ENCODE measurements at places on chromosomes 5 and 9.

GRCh38 chr5:103389846-103390245, 131.3 kb downstream of the MACIR start:
- no peak for DNase-seq

- peak; percentile 56 for DNase-seq
Measured at GRCh38 chr9:114405294-114406034, 17.7 kb upstream of the AKNA start.

GRCh38 chr9:136858844-136859757, 7.0 kb downstream of the MAMDC4 start:
- no peak for DNase-seq

GRCh38 chr5:159031915-159032314, 67.8 kb downstream of the EBF1 start:
- DNase-seq = no peak

GRCh38 chr5:72166070-72166979, 59.0 kb downstream of the MAP1B start:
- no peak for DNase-seq

- DNase-seq = no peak
Measured at GRCh38 chr9:14133394-14133793, 180.5 kb downstream of the NFIB start.

DNA sequence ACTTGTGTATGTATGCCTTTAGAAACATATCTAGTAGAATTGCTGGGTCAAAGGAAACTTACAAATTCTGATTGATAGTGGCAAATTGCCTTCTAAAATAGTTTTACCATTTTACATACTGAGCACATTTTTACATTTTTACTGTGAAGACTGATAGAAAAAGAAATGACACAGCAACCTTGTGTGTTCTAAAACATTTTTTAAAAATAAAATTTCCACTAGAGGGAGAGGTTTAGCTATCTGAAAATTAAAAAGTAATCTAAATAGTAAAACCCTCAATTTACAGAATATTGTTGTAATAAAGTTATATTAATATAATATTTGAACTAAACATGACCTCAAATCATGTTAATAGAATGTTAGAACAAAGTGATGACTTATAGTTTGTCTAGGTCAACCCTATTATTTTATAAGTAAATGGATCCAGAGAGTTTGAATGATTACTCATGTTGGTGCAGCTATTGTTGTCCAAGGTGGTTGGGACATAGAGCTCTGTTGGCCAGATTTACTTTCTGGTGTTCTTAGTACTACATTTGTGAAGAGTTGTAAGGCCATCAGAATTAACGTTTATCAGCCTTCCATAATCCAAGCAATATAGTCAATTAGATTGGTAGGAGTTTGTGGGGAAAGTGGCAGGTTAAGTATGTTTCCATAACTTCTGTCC, 17.2 kb downstream of the CENPP start:
- no peak for DNase-seq

GRCh38 chr5:92769978-92770377, 811.0 kb downstream of the NR2F1-AS1 start:
- no peak for DNase-seq

DNA sequence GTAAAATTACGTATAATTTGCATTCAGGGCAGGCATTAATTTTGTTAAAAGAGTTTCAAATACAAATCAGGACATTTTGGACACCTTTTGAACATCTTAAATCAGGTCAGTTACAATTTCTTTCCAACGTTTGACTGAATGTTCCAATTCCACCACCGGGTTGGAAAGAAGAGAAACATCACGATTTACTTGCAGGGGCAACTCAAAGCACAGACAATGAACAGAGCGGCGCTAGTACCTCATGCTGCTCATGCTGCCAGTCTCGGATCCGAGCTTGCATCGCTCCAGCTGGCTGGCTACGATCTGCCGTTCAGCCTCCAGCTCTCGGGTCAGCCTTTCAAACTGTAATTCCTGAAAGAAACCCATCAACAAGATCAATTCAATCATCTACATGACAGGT, 339.5 kb downstream of the CTNND2 start:
- DNase-seq = no peak

DNA sequence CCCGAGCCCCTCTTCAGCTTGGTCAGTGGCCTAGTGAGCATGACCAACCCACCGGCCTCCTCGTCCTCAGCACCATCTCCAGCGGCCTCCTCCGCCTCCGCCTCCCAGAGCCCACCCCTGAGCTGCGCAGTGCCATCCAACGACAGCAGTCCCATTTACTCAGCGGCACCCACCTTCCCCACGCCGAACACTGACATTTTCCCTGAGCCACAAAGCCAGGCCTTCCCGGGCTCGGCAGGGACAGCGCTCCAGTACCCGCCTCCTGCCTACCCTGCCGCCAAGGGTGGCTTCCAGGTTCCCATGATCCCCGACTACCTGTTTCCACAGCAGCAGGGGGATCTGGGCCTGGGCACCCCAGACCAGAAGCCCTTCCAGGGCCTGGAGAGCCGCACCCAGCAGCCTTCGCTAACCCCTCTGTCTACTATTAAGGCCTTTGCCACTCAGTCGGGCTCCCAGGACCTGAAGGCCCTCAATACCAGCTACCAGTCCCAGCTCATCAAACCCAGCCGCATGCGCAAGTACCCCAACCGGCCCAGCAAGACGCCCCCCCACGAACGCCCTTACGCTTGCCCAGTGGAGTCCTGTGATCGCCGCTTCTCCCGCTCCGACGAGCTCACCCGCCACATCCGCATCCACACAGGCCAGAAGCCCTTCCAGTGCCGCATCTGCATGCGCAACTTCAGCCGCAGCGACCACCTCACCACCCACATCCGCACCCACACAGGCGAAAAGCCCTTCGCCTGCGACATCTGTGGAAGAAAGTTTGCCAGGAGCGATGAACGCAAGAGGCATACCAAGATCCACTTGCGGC, 1.8 kb downstream of the EGR1 start:
- no peak for DNase-seq

GRCh38 chr5:135266303-135266635, 132.8 kb downstream of the MACROH2A1 start:
- DNase-seq = no peak

- no peak for DNase-seq
Measured at GRCh38 chr9:84781931-84782866, 112.7 kb downstream of the NTRK2 start.

DNA sequence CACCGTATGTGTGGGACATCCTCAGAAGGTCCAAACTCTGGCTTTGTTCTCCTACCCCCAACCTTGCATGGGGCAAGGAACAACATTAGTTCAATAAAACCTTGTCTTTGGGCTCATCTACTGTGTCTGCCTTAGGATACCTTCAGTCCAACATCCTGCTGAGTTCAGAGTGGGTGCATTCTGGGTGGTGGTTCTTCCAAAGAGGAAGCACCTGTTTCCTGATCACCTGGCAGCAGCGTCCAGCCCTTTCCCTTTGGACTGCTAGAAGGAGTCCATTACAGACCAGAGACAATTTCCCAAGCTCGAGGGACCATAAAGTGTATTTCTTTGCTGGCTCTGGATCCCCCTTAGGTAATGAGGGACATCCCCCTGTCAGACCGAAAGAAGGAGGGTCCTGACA, 154.1 kb downstream of the SEMA6A start:
- no peak for DNase-seq

Data from stimulated activated CD8-positive, alpha-beta memory T cell treated with anti-CD3 and anti-CD28 coated beads, Interleukin-15, amount 100 ng/mL, for 4 hours (primary cell).